ENCODE measurements at places on chromosomes 5 and 9.

DNA sequence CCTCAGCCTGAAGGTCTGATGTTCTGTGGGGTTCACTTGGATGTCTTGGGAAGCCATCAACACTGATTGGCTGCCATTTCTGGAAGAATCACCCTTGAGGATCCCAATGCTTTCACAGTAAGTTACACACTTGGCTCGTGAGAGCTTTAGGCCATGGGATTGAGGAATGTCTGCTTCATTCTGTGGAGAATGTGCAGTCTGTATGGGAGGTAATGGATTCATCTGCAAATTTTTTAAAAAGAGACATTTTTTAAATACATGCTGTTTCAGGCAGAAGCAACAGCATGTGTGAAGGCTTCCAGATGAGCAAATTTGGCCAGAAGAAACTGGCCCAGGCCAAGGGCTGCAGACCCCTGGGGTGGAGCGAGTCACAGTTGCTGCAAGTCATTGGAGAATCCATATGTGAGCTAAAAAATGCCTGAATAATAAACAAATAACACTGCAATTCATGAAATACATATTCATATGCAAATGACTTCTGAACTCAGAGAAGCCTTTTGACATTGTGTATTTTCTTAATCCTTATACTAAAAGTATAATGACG, 146.3 kb upstream of the RASEF start:
- DNase-seq, result no peak

- DNase-seq, result no peak
These were observed 279.4 kb downstream of the KDM4C start for GRCh38 chr9:7037176-7037575.

DNA sequence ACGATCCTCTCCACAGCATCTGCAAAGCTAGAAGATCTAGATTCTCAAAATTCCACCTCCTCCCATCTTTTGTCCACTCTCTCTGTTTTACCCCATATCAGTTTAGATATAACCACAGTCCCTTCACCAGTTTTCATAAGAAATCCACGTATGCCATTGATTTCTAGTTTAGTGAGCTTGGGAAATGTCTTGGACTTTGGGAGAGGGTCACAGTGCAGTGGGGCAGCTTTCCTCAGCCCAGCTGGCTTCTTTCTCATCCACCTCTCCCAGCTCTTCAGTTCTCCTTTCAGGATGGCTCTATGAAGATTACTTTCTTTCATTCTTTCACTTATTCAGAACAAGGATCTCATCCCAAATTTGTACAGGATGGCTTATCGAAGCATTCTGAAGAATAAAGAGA, 203.9 kb upstream of the ADCY2 start:
- DNase-seq, result no peak

GRCh38 chr5:6264394-6264793, 114.0 kb downstream of the MED10 start:
- DNase-seq, result no peak

- no peak for DNase-seq
These were observed 94.3 kb downstream of the INSYN2B start for GRCh38 chr5:169886033-169886432.

DNA sequence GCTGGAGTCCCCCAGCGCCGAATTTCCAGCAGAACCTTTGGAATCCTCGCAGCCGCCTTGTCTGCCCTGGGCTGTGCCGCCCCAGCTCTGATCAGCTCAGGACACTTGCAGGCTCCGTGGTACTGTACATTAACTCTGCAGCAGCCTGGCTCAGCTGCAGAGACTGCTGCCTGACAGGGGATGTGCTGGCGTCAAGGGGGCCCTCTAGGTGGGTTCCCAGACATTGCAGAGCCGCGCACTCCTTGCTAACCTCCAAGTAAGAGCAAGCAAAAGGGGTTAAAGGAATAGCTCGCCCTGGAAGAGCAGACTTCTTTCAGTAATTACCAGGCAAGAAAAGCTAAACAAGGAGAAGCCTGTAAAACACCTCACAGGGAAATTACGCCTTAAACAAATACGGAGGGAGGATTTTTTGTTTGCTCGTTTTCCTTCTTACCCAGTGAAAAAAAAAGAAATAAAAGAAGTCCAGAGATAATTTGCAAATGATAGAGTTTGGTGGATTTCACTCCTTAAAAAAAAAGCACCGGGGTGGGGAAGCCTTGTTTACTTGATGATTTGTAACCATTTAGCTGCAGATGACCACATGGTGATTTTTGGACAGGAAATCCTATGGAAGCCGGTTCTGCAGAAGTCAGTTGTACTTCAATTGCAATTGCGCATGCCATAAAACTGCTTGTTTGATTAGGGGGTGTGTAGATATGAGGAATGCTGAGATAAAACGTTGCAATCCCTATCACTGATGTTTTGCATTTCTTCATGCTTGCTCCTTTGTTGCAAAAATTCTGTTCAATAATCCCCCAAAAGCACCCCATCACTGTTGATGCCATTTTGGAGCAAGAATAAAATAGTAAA, 305.8 kb downstream of the PDE4D start:
- DNase-seq, result no peak

GRCh38 chr9:136079211-136079915, 15.7 kb downstream of the NACC2 start:
- DNase-seq, result no peak

DNA sequence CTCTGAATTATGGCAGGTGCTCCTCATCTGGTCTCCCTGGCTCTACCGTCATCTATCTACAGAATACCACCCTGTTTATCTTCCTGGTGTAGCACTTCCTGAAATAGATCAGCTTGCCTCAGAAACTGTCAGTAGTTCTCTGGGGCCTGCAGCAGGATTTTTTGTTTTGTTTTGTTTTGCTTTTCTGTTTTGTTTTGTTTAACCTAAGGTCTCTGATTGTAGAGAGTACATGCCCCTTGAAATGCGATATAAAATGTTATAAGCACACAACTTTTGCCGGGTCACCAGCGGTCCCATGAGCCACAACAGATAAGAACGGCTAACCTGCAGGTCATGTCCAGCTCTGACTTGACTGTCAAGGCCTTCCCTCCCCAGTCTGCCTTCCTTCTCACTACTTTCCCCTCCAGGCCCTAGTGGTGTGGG, 26.6 kb upstream of the CREBRF start:
- DNase-seq, result no peak

GRCh38 chr5:158607088-158607487, 492.6 kb downstream of the EBF1 start:
- no peak for DNase-seq

DNA sequence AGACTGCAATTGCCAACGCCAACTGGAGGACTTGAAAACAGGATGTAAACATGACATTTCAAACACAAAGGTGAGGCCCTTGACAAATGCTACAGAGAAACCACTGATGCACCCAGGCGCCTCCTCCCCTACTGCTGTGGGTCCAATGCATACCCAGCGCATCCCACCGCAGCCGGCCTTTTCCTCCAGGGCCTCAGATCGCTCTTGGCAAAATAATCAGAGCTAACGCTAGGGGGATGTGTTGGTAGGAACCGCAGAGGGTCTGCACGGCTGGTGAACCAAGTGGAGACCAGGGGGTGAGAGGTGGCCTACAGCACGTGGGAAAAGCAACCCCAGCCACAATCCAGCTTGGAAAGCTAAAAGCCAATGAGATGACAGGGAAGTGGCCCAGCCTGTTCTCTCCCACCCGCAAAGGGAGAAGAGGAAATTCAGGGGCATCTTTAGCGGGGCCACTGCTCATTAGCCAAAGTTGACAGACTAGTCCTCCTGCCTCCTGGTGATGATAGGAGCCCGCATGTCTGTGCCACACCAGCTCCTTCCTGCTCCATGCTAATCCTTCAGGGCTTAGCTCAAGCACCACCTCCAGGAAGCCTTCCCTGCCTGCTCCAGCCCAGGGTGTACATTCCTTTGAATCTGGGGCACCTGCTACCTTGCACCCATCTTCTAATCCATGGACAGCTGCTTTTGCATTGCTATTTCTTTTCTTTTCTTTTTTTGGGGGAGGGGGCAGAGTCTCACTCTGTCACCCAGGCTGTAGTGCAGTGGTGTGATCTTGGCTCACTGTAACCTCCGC, 5.9 kb downstream of the FAM163B start:
- DNase-seq, result no peak

DNA sequence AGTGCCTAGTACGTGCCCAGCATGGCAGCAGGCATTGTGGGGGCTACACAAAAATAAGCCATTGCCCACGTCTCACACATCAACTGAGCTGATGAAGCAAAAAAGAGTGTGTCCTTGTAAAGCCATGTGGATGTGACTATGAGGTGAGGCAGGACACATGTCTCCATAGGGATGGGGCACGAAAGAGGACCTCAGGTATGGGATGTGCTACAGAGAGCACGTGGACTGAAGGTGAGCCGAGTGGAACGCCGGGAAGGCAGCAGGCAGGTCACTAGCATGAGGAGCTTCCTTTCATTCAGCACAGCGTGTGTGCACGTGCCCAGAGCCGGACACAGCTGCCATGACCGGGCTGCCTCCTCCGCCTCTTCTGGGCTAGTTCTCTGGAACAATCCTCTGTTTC, 429.8 kb downstream of the SPOCK1 start:
- DNase-seq, result no peak

- DNase-seq, result no peak
These were observed 283.8 kb downstream of the FBXL7 start for GRCh38 chr5:15783734-15784133.

GRCh38 chr5:62066761-62067277, 239.2 kb upstream of the KIF2A start:
- DNase-seq, result no peak

DNA sequence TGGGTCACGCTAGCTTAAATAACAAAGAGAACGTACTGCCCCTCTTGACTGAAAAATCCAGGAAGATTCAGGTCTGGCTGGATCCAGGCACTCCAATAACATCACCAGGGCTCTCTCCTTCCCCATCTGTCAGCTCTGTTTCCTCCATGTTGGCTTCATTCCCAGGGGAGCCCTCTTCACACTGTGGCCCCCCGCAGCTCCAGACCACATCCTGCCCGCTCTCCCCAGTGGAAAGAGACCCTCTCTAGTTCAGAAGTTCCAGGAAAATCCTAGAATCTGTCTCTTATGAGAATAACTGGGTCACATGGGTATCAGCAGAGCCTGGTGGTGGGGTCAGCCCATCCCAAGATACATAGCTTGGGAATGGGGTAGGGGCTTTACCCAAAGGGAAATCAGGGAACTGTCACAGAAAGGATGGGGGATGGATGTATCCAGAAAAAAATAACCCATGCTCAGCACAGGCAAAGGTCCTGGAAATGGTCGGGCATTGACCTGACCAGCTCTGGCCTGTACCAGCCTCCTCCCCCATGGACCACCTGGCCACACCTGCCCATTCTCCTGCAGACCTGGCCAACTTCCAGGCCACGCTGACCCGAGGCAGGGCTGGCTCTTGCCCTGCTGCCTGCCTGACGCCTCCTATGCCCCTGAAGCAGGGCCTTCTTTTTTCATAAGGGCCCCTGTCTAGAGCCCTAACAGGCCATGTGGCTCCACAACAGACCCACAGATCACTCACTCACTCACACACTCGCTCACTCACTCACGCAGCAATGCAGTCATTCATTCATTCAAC, 65.9 kb downstream of the COL23A1 start:
- no peak for DNase-seq

DNA sequence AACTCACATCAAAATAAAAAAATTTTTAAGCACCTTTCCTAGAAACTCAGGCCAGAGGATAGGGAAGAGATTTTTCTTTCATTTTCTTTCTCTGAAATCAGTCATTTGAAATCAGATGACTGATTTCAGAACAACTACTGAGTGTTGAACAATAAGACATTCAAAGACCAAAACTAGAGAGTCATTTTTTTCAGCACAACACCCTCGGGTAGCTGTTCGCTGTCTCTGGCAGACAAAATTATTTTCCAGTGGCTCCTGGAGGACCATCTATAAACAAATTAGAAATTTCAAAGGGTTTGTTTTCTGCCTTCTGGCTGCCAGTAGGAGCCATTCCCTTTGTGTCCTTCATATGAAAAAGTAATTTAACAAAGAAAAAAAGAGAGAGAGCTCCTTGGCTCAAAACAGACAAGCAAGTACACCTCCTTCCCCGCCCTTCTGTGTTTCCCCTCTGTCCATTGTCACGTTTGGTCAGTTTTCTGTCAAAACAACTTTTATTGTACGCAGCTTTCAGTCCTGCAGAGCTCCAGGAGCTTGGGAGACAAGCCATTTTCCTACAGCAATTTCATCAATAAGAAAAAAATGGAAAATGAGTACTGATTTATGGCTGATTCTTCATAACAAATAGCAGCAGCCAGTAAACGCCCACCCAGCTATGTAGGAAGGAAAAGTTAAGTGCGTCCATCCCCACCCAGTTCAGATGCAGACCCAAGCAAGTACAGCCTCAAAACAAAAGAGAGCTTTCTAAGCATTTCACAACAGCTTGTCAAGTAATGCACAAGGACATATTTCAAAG, 405.2 kb downstream of the ZNF608 start:
- no peak for DNase-seq
